ENCODE measurements at places on chromosomes 2 and 18.

- no peak for DNase-seq
These were observed 15.5 kb upstream of the SPATA3 start for GRCh38 chr2:230980468-230980867.

- no peak for DNase-seq
These were observed 157.6 kb downstream of the LRATD1 start for GRCh38 chr2:14790041-14790640.

DNA sequence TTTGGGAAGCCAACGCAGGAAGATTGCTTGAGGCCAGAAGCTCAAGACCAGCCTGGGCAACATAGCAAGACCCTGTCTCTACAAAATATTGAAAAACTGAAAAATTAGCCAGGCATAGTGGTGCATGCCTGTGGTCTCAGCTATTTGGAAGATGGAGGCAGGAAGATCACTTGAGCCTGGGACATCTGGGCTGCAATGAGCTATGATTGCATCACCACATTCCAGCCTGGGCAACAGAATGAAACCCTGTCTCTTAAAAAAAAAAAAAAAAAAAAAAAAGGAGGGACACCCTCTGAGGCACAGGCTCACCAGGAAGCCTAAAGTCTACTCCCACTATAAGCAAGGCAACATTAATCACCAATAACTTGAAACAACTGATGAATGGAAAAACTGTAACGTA lies 151.1 kb downstream of the CCDC148 start:
- peak; percentile 41 for DNase-seq

DNA sequence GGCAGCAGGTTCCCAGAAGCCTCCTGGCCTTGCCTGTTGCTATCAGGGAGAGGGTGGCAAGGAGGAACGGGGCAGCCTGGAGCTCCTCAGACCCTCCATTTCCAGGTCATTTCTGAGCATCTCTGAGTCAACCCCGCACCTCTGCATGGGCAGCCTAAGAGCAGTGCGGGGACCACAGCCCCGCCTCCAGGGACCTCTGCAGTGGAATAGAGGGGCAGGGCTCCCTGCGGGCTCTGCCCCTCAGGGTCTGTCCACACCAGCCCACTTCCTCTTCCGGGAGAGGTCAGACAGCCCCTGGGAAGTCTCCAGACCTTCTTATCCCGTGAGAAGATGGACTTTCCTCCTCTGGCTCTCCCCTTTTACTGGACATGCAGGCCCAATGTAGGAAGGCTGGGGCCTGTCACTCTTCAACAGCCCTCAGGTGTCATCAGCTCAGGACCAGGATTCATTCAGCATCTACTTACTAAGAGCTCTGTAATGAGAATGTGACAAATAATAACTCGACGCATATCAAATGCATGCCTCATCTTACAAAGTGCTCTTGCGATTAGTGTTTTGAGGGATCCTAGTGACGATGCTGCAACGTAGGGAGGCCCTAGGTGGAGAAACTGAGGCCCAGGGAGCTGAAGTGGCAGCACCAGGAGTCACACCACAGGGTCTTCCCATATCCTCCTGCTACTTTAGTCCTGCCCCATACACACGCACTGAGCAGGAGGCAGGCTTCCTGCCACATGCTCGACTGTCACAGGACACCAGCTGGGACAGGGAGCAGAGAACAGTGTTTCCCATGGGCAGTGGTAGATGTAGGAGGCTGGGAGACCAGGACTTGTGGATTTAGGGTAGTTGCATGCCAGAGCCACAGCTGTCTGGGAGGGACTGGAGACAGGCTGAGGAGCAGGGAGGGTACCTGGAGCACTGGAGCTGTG lies 28.0 kb downstream of the SH2D6 start:
- DNase-seq, result peak; percentile 22

GRCh38 chr2:73110168-73111072 lies 2.3 kb downstream of the RAB11FIP5 start:
- DNase-seq, result peak; percentile 52

GRCh38 chr18:46660957-46661749 lies 4.1 kb upstream of the LOXHD1 start:
- peak; percentile 21 for DNase-seq

- no peak for DNase-seq
These were observed 73.4 kb upstream of the SMAD7 start for GRCh38 chr18:49023938-49024803.

GRCh38 chr2:197131558-197131855 lies 179.1 kb downstream of the ANKRD44 start:
- DNase-seq, result no peak

DNA sequence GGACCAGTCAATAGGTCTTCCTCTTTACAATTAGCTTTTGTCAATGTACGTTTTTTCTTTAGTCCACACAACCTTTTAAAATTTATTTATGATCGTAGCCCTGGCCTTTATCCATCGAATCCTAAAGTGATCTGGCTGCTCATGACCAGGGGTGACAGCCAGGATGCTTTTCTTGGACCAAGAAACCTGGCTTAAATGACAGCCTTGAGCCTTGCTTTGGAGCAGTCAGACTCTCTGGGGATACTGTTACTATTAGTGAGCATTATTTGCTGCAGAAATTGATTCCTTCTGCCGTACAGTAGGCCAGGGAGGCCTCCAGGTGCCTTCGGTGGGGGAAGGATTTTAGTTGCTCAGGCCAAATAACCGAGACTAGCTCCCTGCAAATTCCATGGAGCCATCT lies 70.2 kb downstream of the AGAP1 start:
- no peak for DNase-seq

DNA sequence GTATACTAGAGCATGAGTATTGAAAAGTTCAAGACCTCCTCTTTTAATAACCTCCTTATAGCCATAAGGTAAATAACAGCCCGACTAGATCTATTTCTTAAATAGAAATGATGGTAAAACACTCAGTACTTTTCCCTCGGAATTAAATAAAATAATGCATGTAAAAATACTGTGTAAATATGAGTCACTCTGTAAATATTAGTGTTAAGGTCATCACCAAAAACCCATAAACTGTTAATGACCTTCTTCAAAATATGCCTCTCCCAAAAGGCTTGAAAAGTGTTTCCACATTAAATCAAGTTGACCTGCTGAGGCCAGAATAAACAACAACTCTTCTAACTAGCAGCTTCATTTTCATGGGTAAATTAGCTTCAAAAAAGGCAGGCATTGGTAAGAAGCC lies 25.3 kb upstream of the BZW1 start:
- peak; percentile 75 for DNase-seq

DNA sequence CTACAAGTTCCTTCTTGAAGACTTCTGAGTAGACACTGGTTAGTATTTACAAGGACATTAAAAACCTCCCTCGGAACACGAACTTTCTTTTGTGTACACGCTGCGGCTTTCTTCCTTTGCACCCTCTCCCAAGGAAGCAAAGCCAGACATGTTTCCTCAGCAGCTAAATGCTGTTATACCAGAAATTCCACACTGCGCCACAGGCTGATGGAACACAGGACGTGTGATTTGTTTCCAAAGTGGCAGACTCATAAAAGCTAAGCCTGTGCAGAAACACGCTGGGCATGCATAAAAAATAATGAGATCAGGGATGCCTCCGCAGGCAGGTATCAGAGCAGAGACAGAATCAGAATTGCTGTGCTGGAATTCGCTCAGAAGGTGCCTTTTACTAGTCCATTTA lies 73.0 kb upstream of the RGPD5 start:
- no peak for DNase-seq

DNA sequence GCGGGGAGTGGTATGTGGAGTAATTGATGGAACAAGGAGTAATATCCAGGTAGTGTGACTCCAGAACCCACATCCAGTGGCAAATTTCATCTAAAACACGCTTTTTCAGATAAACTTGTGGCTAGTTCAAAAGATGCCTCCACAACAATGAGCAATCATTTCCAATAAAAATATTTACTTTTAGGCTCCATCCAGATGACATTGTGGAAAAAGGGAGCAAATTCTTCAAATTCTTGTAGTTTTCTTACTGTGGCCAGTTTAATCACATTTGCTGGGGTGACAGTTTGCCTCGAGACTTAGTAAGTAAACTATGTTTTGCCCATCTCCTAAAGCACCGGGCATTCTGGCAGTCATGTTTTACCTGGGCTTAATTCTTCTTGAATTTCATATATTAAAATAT lies 243.6 kb downstream of the IRS1 start:
- peak; percentile 37 for DNase-seq

DNA sequence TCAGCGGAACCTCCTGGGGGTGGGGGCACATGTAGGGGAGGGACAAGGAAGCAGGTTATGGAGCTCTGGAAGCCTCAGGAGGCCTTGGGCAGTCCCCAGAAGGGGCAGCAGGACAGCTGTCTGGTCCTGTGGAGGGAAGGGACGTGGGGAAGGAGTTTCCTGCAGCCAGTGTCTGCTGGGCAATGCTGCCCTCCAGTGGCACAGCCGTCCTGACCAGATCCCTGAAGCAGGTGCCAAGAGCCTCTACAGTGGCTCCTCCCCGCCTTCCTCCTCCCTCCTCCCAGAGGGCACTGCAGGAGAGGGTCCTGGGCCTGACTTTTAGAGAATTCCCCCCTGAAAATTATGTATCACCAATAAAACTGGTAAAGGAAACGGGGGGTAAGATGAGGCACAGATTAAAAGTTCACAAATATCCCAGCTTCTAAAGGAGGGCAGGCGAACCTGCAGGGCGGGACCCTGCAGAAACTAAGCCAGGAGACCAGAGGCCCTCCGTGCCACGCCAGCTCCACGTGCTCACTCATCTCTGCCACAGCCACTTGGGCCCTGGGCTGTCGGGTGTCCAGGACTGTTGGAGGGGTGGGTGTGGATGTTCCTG lies 258.5 kb downstream of the TWIST2 start:
- peak; percentile 58 for DNase-seq

DNA sequence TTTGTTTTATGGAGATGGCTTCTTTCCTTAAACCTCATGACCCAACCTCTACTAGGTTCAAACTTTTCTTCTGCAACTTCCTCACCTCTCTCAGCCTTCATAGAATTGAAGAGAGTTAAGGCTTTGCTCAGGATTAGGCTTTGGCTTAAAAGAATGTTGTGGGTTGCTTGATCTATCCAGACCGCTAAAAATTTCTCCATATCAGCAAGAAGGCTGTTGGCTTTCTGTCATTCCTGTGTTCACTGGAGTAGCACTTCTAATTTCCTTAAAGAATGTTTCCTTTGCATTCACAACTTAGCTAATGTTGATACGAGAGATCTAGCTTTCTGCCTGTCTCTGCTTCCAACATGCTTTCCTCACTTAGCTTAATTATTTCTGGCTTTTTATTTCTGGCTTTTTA lies 58.1 kb upstream of the KYNU start:
- no peak for DNase-seq

GRCh38 chr2:203875471-203875870 lies 7.9 kb downstream of the CTLA4 start:
- no peak for DNase-seq

DNA sequence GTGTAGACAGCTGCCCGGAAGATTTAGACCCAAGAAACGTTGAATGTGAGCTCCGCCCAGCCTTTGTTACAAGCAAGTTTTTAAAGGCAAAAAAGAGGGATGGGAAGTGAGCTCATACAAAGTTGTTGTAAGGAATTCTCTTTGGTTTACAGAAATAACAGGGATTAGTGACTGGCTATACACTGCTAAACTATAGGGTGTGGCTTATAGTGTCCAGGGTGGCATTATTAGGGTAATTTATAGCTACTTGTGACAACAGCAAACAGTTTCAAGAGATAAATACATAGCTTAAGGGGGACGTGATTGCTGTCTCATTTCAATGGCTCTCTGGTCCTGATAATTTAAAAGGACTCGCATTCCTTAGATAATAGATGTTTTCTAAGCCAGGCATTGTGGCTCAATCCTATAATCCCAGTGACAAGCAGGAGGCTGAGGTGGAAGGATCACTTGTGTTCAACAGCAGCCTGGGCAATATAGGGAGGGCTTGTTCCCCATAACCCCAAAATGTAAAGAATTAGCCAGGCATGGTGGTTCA lies 66.5 kb upstream of the TGIF1 start:
- peak; percentile 41 for DNase-seq

- DNase-seq, result peak; percentile 12
These were observed 72.5 kb downstream of the SCG2 start for GRCh38 chr2:223529696-223530095.

GRCh38 chr2:59174536-59175243 lies 933.6 kb upstream of the FANCL start:
- no peak for DNase-seq

GRCh38 chr2:105391763-105392662 lies 6.8 kb downstream of the FHL2 start:
- no peak for DNase-seq

DNA sequence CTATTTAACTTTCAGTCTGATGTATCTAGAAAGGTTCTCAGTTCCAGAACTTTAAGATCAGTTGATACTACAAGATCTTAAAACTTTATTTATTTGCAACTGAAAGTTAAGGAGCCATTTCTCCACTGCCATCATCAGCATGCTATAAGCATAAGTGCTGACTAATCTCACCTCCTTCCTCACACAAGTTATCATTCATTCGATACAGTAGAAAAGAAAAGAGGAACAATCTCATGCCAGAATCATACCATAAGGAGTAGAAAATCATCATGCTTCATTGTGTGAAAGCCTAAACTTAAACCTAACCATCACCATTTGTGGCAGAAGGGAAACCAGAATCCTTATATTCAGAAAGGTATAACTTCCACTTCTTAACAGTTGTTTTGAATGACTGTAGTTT lies 176.6 kb upstream of the NRXN1 start:
- no peak for DNase-seq

- peak; percentile 46 for DNase-seq
These were observed 40.6 kb downstream of the TRABD2A start for GRCh38 chr2:84840306-84840705.

DNA sequence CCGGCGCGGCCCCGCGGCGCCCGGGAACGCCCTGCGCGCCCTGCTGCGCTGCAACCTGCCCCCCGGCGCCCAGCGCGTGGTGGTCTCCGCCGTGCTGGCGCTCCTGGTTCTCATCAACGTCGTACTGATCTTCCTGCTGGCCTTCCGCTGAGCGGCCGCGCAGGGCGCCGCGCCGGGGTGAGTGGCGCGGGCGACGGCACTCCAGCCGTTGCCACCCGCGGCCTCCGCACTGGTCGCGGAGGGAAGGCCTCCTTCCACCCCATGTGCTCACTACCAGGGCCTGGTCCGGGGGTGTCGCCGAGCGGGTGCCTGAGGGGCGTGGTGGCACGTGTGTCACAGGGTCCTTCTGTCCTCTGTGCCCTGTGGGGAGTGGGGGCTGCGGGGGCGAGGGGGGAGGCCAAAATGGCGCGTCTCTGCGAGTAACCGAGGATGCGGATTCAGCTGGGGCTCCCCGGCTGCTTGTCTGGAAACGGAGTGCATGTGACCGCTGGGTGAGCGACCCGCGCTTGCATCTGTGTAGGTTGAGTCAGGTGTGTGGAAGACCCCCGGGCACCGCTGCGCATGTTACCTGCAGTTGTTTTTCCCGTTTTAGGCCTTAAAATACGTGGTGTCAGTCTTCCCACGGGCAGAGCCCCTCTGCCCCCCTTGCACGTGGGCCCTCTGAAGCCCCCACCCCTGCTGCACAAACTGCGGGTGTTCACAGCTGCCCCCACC lies 58.0 kb downstream of the FAM168B start:
- DNase-seq, result no peak

- peak; percentile 42 for DNase-seq
These were observed 119.1 kb downstream of the AQP4 start for GRCh38 chr18:26746398-26746797.
